Hindlimb muscle (tissue), 1 donor: ENCODE measurements at places on chromosomes 11 and 22.

GRCh38 chr11:111334532-111335502 is 36.5 kb downstream of the POU2AF3 start:
- no peak for DNase-seq

- DNase-seq, result no peak
These were observed 12.7 kb downstream of the MUC2 start for GRCh38 chr11:1087279-1087960.

DNA sequence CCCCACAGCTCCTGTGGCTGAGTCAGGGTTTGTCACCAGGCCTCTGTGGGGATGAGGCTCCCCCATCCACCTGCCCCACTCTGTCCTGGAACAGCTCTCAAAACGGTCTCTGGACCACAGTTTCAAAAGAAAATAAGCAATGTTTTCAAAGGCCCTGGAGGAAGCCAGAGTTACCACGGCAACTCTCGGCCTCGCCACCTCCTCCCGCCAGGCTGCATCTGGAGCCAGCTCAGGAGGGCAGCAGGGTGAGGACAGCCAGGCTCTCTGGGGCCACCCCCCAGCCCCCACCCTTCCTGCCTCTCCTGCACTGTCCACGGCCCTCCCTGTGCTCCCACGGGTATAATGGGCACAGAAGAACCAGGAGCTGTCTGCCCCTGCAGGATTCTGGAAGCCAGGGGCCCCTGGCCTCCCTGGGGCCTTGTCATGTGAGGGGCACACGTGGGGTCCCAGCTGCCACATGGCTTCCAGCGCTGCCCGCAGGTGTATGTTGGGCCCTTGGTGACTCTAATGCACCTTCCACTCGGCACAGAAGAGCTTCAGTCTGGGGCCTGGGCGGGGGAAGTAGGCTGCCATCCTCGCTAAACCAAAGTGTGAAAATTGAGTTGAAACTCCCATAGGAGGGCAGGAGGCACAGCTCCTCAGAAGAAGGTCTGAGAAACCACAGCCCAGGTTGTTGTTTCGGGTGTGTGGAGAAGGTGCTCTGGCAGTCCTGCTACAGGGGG is 10.3 kb downstream of the CD81 start:
- DNase-seq, result no peak

DNA sequence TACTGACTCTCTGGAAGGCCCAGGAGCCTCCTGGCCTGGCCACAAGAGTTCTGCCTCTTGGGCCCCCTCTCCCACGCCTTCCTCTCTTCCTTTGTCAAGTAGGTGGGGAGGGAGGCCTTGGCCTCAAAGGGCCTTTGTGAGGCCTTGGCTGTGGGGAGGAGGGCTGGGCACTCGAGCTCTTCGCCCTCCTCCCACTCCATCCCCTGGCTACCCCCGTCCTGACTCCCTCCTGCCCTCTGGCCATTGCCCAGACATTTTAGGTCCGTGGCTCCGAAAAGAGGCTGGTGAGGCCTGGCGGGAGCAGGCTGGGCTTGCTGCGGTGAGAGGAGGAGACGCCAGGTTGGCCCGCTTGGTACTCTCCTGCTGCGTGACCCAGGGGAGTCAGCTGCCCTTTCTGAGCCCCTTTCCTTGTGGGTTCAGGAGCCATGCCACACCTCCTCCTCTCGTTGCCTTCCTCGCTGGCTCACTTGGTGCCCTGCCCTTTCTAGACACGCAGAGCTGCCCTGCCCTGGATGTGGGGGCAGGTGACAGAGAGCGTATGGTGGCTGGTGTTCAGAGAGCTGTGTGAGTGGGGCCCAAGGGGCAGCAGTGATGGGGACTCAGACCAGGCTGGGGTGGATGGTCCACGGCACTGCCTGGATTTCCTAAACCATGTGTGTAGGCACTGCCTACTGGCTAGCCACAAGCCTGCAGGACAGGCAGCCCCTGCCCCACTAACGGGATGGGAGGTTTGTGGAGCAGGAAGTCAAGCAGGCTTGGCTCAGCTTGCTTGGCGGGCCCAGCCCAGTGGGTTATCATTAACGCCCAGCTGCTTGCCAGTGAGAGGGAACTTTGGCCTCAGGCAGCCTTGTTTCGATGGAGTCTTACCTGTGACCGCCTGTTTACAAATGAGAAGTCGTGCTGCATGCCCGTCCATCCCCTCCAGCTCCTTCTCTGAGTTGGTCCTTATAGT is 15.8 kb upstream of the OMP start:
- no peak for DNase-seq

- DNase-seq, result no peak
These were observed 1.5 kb downstream of the ROBO4 start for GRCh38 chr11:124896071-124896750.

- DNase-seq, result peak; percentile 84
These were observed at the start of gene CRYAB for GRCh38 chr11:111911563-111912401. Gene CRYAB, minus strand, starts transcription at chr11:111911770. Its CDS starts 46 bp downstream, at chr11:111911724.

GRCh38 chr11:64603411-64604110 is 12.5 kb downstream of the SLC22A12 start:
- DNase-seq, result no peak

- no peak for DNase-seq
These were observed 10.6 kb upstream of the C11orf58 start for GRCh38 chr11:16727806-16728205.

DNA sequence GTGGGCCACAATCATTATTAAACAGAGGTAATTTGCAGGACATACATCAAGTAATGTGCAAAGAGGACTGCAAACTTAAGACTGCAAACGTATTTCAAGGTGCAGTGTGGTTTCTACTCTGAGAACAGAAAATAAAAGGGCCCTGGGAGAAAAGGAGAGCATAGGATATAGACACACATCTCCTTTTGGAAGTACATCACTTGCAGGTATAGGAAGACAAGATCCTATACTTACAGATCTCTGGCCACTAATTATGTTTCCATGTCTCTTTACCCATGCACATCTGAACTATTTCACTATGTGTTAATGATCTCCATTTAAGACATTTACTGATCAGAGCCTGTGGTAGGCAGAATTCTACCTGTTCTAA is 47.7 kb downstream of the PIWIL3 start:
- no peak for DNase-seq

- no peak for DNase-seq
These were observed 63.7 kb downstream of the PACSIN2 start for GRCh38 chr22:42951093-42951710.

DNA sequence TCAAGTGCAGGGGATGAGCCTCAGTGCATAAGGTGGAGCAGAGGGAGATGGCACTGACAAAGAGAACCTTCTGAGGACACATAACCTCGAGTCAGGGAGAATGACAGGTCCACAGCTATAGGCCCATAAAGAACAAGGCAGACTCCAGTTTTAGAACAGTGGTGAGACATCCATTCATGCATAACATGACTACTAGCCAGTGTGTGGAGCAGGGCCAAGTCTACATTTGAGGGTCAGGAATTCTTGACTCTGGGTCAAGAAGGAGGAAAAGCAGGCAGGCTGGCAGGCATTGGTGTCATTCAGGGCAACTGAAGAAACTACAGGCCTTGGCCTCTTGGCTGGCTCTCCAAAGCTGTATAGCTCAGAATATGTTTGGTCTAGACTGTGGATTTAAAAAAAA is 54.9 kb downstream of the MTNR1B start:
- no peak for DNase-seq

DNA sequence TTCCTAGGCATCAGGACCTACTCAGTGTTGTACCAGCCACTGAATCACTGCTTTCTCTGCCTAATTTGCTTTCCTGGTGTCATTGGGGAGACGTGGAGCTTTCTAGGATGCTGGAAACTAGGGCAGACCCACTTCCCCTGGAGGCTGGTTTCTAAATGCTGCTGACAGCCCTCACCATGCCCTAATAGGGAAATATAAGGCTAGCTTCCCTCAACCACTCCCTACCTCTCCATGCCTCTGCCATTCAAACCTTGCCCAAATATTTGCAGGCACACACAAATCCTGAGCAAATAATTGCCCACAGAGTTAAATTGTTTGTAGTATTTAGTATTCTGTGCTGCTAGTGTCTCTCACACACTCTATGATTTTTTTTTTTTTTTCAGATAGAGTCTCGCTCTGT is 310.2 kb downstream of the DDX10 start:
- DNase-seq, result no peak

- DNase-seq, result no peak
These were observed 167.6 kb downstream of the WT1 start for GRCh38 chr11:32267679-32268187.

GRCh38 chr22:40449676-40450035 is 79.3 kb downstream of the SGSM3 start:
- no peak for DNase-seq
